ENCODE measurements at places on chromosomes 13 and 19.
A peak's percentile ranks its signal among the peaks of the same experiment; 100 is the strongest.

DNA sequence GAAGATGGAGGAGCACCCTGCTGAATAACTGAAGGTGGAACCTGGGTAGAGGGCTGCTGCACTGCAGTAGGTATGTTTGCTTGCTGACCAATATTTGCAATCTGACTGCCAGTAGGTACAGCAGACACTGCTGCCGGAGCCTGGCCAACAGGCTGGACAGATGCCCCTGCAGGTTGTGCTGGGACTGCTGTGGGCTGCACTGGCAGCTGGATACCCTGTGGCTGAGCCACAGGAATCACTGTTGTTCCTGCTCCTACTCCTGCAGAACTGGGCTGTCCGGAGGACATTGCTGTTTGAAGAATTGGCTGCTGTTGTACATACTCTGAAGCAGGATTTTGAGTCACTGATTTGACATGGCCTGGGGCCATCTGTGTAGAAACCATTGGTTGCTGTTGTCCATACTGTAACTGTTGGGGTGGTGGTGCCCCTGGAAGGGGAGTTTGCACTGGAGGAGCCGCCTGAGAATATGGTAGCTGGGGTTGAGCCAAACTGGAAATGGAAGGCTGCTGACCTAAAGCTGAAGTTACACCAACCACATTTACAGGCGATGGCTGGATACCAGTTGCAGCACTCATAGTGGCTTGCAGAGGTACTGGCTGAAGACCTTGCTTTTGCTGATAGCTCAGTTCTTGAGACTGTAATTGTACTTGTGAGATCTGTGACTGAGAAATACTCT lies 2.2 kb downstream of the TSC22D1 start:
- DNase-seq = peak; percentile 28

DNA sequence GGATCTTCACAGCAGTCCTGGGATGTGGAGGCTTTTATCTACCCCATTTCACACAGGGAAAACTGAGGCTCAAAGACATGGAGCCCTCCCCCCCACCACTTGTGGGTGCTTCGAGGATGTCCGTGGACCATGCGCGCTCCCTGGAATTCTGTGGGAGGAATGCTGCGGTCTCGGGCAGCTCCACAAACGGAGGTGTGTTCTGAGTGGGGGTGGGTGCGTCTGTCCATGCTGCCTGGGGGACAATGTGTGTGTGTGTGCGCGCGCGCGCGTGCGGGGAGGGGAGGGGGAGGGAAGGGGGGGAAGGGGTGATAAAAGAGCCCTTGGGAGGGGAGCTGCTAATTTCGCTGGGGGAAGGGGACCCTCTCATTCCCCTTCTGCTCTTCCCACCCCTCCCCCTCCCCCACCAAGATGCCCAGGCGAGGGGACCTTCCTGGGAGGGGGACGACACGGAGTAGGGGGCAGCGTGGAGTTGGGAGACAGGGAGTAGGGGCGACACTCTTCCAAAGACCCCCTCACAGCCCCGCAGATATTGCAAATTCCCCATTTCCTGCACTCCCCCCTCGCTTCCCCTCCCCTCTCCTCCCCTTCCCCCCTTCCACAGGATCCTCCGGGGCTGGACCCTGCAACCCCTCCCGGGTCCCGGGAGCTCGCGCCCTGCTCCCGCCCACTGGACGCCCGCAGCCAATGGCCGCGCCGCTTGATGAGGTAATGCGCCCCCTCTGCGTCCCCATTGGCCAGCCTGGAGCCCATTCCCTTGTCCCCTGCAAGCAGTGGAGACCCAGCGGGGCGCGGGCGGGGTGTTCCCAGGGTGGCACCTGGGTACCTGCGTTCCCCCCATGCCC lies 18.9 kb upstream of the ZNRF4 start:
- no peak for DNase-seq

DNA sequence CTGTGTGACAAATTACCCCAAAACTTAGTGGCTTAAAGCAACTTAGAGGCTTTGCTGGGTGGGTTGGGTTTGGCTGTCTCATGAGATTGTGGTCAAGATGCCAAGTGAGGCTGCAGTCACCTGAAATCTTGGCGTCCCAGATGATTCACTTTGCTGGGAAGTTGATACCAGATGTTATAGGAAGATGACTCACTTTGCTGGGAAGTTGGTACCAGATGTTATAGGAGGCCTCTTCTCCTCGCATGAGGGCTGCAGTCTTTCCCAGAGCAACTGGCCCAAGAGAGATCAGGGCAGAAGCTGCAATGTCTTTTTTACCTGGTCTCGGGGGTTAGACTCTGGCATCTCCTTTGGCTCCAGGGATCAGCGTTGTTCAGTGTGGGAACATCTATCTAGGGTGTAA lies 16.8 kb downstream of the TEX29 start:
- peak; percentile 2 for DNase-seq

- DNase-seq = no peak
Observed at GRCh38 chr19:46133777-46134241, 9.3 kb upstream of the IGFL3 start.

DNA sequence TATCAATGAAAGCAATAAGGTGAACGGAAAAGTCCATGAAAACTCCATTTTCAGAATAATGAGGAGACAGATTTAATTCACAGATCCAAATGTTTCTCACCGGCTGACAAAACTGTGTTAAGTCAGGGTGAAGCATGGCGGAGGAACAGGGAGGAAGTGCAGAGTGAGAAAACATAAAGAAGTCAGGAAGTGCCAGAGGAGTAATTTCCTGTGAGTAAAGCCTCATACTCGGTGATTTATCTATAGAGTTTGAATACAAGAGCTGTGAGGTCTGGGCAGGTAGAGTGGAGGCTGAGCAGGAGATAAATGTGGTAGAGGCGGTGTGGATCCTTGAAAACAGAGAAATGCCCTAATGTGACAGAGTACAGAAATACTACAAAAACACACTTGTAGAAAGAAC lies 11.4 kb downstream of the CARD8 start:
- DNase-seq = no peak

DNA sequence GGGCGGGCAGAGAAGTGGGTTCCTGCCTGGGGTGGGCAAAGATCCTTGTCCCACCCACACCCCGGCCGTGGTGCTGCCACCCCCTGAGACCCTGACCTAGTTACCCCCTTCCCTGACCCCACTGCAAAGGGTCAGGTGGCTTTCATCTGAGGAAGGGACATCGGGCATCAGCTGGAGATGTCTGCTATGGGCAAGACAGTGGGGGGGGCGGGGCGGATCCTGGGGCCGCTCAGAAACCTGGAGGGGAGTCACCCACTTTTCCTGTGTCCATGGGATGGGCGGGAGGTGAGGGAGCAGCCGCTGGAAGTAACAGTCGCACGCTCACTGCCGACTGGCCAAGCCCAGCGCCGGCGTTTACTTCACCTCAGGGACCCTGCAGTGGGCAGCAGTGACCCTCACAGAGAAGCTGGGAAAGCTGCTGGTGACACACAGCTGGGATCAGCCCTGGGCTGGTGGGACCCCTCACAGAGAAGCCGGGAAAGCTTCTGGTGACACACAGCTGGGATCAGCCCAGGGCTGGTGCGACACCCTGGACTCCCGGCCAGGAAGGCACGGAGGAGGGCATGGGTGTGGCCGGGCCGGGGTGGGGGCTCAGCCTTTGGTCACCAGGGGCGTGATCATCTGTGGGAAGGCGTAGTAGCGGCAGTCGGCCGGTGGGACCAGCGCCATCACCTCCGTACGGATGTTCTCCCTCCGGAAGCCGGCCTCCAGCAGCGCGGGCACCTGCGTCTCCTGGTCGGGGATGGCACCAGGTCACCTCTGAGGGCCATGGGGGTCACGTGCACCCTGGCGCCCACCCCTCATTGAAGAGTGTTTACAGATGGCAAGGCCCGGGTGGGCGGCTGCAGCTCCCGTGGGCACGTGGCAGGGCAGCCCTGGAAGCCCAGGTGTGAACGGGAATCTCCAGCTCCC lies 4.3 kb downstream of the GAMT start:
- no peak for DNase-seq

- no peak for DNase-seq
Observed at GRCh38 chr13:110983241-110983640, 68.4 kb upstream of the ANKRD10 start.

DNA sequence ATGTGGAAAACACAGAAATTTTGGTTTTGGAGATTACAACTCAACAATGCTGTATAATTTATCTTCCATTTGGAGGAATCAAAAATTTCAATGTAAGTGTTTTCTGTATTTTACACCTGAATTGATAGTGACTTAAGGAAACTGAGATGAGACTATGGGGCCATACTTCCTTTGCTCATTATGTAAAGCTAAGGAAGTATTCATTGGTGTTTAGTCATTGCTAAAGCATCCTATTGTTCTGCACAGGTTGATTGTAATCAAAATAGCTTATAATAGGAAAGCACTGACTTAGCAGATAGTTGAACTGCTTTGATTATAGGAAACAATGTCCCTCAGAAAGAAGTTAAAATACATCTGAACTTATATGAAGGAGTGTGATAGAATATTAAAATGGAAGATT lies 244.4 kb upstream of the SLITRK5 start:
- DNase-seq = no peak

- no peak for DNase-seq
Observed at GRCh38 chr19:50320051-50320450, 9.1 kb downstream of the KCNC3 start.

DNA sequence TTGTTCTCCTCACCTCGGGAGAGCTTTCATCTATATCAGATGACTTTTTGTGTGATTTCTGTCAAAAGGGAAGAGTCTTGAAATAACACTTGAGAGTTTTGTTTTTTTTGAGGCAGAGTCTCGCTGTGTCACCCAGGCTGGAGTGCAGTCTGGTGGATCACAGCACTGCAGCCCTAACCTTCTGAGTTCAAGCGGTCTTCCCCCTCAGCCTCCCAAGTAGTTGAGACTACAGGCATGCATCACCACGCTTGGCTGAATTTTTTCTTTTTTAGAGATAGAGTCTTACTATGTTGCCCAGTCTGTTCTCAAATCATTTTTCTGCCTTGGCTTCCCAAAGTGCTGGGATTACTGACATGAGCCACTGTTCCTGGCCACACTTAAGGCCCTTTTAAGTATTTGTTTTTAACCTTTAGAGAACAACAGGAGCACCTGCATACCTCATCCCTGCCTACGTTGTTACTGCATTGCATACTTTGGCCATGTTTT lies 11.4 kb downstream of the NDFIP2 start:
- DNase-seq = no peak

GRCh38 chr19:39306075-39306474 lies 9.9 kb downstream of the IFNL1 start:
- no peak for DNase-seq

GRCh38 chr19:33405254-33405552 lies 31.7 kb downstream of the CEBPG start:
- DNase-seq = no peak

DNA sequence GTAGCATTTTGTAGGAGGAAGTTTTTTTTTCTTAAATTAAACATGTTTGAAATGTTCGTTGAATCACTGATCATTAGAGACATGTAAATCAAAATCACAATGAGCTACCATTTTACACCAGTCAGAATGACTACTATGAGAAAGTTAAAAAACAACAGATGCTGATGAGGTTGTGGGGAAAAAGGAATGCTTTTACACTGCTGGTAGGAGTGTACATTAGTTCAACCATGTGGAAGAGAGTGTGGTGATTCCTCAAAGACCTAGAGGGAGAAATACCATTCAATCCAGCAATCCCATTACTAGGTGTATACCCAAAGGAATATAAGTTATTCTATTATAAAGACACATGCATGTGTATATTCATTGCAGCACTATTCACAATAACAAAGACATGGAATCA lies 122.0 kb upstream of the ARGLU1 start:
- DNase-seq = no peak

GRCh38 chr13:33797622-33798021 lies 20.3 kb upstream of the RFC3 start:
- DNase-seq = no peak

DNA sequence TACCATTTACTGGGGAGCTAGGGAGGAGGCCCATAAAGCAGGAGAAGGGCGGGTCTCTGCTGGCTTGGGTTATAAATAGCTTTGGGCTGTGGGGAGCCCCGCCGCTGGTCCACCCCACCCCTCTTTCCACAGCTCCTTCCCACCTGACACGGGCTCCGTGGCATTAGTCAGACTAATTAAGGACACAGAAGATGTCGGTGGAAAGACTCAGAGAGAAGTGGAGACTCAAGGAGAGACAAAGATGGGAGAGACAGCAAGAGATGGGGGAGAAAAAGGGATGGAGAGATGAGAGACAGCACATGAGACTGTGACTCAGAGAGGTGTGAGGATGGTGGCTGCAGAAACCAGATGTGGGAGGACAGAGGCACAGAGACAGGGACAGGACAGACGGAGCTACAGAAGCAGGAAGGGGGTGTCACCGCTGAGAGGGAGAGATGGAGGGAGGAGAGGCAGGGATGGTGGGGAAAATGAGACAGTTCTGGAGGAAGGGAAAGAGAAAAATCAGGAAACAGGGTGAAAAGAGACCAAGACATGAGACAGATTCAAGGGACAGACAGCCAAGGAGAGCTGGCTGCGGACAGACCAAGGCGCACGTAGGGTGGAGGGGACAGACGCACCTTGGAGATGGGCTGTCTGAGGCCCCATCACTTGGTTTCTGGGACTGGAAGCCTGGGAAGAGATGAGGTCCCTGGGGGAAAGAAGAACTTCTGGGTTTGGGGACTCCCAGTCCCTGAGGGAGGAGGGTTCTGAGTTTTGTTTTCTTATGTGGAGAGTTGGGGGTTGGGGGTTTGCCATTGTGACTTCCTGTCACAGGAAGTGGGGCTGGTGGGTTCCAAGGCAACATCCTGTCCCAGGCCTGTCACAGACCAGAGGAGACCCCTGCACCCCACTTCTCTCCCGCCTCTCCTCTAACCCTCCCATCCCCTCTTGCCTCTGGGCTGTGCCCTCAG lies 4.1 kb downstream of the ARHGEF1 start:
- no peak for DNase-seq

DNA sequence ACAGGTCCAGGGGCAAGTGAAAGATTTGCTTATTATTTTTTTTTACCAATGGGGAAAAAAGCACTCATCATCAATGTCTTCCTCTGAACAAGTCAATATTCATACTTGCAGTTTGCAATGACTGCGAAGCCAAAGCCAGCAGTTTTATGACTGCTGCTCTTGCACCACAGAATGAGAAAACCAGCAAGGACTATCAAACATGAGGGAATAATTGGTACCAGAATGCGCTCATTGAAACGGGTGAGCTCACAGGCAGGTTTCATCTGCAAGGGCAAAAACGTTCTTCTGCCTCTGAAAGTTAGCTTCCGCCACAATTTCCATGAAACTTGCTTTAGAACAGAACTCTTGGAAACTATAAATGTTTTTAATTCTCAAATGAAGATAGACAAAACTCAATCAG lies 5.5 kb downstream of the DLEU7 start:
- DNase-seq = no peak

DNA sequence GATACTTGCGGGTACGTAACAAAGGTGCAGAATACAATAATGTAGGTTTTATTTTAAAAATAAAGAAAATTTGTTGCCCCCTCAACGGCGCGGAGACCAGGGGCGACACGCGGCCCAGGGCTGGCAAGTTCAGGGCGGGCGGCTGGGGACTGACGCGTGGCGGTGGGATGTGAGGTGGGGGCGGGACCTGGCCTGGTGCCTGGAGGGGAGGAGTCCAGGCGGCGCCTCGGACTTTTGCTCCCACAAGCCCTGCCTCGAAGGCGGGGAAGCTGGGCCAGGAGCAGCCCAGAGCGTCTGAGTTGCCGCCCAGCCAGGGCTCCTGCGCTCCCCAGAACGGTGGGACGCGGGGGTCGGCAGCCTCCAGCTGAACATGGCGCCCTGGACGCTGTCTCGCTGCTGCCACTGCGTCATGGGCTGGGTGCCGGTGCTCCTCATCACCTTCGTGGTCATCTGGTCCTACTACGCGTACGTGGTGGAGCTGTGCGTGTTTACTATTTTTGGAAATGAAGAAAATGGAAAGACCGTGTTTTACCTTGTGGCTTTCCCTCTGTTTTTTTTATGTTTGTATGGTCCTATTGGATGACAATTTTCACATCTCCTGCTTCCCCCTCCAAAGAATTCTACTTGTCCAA lies 1122.8 kb upstream of the ATXN8OS start:
- no peak for DNase-seq
